ENCODE measurements at places on chromosomes 7 and 10.

DNA sequence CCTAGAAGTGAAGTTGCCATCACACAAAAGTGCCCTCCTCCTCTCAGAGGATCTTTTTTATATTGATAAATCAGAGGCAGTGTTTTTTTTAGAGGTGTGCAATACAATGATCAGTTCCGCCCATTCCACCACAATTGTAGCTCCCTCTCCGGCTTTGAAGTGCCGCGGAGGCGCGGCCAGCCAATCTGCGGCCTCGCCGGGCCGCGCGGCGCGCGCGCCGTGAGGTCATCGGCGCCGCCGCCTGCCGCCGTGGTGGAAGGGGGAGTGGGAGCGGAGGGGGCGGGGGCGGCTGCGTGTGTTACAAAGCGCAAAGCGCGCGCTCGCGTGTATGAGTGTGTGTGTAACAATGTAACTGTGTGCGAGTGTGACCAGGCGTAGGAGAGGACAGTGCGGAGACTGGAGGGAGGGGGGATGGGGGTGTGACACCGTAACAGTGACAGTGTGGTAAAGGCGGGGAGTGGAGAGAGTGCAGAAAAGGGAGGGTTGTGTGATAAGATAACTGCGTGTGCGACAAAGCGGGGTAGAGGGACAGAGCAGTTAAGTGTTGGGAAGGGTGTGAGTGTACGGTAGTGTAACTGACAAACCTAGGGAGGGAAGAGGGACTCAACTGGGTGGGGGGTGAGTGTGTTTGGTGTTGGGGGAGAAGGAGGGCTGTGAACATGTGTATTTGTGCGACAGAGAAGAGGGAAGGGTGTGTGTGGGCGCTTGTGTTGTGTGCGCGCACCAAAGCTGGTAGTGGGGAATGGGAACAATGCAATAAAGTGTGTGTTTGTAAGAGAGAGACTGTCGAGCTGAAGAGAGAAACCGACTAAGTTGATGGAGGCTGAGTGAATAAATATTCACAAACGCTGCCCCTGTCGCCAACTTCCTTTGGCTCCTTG is at the start of gene SP8:
Gene SP8 (minus strand): TSS at position 108 of the 881 bp plus-strand sequence. CDS start 88 bp downstream, at position 20.
- no peak for DNase-seq

DNA sequence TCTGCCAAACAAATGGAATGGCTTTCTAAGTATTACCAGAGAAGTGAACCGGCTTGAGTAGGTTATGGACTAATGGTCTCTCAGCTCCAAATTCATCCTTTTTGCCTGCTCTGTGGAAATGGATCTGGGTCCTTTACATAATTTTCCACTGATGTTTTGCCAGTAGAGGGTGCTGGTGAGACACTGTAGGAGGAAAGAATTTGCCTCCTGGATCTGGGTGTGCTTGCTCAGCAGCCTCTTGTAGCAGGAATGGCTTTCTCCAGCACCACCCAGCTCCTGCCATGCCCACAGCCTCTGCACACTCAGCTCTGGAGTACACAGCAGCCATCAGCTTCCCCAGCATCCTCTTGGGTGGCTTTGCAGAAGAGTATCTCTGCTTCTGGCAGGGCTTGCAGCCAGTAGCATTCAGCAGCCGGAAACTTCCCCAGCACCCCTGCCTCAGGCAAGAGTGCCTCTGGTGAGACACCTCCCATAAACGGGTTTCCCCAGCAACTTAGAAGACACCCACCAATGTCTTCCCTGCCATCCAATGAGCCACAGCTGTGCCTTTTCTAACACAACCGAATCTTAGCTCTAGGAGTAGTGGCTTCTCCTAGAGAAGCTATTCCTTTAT is 235.0 kb upstream of the PLPP4 start:
- peak; percentile 1 for DNase-seq

DNA sequence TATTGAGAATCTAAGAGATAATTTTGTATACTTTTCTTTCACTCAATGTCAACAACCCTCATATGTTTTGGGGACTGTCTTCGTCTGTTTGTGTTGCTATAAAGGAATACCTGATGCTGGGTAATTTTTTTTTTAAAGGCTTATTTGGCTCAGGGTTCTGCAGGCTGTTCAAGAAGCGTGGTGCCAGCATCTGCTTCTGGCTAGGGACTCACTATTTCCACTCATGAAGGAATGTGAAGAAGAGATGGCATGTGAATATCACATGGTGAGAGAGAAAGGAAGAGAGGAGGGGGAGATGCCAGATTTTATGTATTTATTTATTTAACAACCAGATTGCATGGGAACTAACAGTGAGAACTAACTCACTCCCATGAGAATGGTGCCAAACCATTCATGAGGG is 827.4 kb upstream of the PHF14 start:
- no peak for DNase-seq

GRCh38 chr7:131152766-131153165 is 174.9 kb upstream of the MKLN1 start:
- no peak for DNase-seq

DNA sequence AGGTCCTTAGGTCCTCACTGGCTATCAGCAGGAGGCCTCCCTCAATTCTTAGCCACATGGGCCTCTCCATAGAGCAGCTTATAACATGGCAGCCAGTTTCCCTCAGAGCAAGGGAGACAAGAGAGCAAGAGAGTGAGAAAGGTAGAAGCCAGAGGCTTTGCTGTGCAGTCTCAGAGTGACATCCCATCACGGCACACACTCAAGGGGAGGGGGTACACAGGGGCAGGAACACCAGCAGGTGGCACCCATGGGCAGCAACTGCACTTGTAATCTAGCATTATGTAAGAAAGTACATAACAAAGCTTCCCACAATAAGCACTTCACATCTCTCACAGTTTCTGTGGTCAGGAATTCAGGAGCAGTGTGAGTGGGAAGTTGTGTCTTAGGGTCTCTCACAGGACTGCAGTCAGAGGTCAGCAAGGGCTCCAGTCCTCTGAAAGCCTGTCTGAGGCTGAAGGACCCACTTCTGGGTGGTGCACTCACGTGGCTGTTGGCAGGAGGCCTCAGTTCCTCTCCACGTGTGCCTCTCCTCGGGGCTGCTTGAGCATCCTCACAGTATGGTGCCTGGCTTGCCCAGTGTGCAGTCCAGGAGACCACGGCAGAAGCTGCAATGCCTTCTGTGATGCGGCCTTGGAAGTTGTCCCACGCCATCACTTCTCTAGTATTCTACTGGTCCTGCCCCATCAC is 159.4 kb downstream of the OAT start:
- DNase-seq: no peak

DNA sequence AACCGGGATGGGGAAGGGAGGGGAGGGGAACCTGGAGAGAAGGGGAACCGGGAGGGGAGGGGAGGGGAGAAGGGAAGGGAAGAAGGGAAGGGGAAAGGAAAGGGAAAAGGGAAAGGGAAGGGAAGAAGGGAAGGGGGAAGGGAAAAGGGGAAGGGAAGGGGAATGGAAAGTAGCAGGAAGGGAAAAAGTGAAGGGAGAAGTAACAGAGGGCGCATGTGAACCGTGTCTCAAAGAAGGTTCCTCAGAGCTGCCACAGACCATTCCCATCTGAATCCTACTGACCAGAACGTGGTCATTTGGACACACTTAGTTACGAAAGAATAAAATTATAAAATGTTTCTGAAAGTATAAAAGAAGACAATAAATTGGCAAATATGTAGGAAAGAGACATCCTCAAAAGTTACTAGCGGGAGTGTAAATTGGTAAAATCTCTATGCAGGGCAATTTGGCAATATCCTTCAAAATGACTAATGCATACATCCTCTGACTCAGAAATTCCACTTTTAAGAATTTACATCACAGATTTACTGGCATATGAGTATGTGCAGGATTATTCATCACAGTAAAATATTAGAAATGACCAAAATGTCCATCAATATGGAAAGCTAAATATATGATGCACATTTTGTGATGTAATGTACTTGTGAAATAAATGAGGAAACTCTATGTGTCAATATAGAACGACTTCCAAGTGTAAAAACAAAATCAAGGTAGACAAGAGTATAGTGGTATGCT is 12.9 kb downstream of the C10orf67 start:
- DNase-seq: no peak

- no peak for DNase-seq
Observed at GRCh38 chr7:131124001-131124629, 203.6 kb upstream of the MKLN1 start.

DNA sequence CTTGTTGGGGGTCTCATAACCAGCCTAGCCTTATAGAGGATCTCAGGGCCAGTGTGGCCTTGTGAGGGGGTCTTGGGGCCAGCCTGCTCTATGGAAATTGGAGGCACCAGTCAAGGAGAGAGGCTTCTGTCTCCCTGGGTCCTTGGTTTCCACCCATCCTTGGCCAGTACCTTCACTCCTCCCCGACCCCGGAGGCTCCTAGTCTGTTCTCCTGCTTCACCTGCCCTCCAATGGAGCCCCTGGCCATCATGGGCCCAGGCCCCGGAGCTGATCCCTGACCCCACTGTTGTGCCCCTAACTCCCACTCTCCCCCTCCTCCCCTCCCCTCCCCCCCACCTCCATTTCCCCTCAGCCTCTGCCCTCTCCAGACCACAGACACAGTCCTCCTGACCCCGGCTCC is 29.7 kb downstream of the RASGEF1A start:
- no peak for DNase-seq

DNA sequence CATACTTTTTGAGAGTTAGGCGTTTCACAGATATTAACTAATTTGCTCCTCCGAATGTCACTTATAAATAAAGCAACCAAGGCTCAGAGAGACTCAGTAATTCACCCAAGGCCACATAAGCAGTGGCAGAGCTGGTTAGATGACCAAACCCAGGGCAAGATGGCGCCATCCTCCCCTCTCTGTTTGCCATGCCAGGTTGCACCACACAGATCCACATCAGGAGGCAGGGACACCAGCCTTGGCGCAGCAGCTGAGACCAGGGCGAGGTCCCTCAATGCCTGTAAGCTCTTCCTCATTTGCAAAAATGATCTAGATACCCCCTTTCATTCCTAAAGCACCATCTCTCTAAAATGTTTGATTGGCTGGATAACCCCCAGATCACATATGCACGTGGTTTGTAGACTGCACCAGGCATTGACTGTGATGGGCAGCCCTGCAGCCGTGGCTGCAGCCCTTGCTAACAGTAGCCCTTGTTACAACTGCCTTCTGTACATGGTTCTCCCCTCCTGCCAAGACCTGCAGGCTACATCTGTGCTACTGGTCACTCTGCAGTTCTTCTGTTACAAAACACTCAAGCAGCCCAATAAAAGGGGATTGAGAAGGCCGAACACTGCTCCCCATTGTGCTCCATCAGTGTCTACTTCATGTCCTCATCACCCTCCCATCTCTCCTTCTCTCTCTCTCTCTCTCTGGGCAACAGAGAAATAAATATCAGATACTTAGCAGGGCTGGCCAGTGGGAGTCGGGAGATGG is 298.6 kb downstream of the PRPF18 start:
- no peak for DNase-seq

DNA sequence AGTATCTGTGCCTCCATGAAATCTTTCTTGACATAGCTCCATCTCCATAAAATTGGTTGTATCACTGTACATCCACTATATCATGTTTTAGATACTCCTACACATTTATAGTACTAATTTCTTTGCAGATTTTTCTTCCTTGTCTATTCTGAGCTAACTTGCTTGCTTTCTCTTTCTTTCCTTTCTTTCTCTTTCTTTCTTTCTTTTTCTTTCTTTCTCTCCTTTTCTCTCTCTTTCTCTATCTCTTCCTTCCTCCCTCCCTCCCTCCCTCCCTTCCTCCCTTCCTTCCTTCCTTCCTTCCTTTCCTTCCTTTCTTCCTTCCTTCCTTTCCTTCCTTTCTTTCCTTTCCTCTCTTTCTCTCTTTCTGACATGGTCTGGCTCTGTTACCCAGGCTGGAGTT is 23.7 kb downstream of the TASOR2 start:
- no peak for DNase-seq

DNA sequence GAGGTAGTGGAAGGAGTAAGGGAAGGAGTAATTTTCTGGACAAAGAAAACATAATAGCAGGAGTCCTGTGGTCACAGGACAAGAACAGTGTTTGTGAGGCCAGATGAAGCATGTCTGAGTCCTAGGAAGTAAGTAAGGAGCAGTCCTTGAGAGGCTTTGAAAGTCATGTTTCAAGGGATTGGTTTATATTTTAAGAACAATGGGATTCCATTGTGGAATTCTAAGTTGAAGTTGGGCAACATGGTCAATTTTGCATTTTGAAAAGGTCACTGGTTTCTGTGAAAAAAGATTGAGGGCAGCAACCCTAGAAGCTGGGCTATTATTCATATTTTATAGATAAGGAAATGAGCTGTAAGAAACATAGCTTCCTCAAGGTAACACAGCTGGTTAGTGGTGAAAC is 10.8 kb upstream of the SLC25A28 start:
- no peak for DNase-seq

DNA sequence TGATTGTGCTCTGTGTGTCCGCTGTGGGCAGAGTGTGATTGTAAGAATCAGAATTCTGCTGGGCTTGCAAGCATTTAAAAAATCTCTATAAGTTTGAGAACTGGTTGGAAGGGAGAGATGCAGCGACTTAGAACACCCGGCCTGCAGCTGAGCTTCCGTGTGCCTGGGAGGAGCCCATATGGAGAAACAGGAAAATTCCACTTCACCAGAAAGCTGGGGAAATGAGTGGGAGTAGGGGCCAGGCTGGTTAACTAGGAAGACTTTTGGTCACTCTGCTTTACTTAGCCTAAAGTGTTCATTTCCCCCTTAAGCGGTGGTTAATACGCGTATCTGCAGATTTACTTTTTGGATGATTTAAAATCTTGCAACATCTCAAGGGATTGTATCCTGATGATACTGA is 72.2 kb downstream of the TCF7L2 start:
- DNase-seq: no peak

- peak; percentile 55 for DNase-seq
Observed at GRCh38 chr7:121081327-121081936, 92.9 kb downstream of the CPED1 start.

DNA sequence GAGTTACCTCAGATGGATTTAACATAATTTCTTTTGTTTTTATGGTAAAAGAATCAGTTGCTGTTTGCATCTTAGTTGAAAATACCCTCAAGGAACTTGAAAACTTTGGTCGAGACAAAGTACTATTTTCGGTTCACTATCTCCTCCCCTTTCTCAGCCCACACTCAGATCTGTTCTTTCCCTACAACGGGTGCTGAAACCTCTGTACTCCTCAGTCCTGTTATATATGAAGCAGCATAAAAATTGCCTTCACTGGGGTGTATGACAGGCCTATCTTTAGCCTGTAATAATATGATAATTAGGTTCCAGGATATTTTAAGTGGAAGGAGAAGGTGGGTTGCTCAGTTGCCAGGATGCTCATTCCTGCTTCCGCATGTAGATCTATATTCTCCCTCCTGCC is 105.2 kb upstream of the NOBOX start:
- no peak for DNase-seq
